Skin of body (tissue), 3 donors: ENCODE measurements at places on chromosomes 3 and 15. TPM values are rescaled to one million over a fixed set of nuclear protein-coding genes. Genes with fewer than 3 reads are reported as not detected.

DNA sequence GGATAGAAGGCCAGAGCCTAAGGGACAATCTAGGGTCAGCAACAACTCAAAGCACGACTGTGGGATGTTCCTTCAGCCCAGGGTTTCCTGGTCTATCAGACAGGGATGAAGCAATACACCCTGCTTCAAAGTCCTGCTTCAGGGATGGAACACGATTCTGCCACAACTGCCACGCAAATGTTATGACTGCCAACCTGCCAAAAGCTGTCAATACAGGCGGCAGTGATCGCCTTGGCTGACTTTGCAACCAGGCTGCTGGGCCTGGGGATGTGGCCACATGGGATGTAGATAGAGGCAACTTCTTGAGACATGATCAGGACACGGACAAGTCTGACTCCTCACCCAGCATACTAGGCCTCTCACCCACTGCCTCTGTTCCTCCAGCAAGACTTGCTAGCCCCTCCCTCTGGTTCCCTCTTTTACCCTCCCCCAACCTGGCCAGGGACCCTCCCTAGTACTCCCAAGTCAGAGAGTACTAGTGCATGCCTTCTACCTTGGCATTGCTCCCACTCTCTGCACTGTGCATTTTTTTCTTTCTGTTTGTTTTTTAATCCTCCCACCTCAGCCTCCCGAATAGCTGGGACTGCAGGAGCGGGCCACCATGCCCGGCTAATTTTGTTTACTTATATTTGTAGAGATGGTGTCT, 7.6 kb downstream of the CCDC12 start:
- no peak for DNase-seq

GRCh38 chr3:16396202-16396601, 117.3 kb downstream of the RFTN1 start:
- no peak for DNase-seq

DNA sequence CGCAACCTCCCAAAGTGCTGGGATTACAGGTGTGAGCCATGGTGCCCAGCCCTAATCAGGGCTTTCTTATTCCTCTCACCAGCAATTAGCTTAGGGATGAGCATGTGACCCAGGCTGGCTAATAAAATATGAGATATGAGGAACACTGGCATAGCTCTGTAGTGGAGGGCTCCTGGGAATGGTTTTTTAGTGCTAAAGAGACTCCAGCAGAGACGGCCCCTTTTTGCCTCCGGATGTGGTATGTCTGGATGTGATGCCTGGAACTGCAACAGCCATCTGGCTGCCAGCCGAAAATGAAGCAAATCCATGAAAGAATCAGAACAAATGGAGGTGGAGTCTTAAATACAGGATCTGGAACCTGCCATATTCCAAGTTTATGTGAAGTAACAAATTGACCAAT, 69.1 kb upstream of the MAGI1 start:
- DNase-seq, result peak; percentile 47

DNA sequence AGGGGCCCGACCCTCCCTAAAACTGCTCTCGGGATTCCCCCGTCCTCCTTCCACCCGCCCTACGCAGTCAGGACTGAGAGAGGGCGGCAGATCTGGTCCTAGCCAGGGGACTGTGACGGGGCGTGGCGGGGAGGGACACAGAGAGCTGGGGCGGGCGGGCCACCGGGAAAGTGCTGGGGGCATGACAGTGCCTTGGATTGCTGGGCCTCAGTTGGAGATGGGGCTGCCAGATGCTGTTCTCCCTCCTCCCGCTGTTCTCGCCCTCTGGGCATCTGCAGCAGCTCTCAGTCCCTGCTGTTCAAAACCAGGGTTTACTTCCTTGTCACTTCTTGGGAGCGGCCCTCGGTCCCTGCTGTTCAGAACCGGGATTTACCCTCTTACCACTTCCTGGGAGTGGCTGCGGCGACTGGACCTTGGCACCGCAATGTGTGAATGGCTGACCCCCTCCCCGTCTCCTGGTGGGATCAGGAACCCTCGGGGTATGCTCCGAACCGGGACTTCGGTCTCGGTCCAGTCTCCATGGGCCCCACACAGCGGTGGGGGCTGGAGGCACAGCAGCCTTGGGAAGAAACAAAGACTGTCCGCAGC, 1.8 kb upstream of the RPP25 start:
- peak; percentile 17 for DNase-seq

Gene SPINK8
- total RNA-seq, result not detected

DNA sequence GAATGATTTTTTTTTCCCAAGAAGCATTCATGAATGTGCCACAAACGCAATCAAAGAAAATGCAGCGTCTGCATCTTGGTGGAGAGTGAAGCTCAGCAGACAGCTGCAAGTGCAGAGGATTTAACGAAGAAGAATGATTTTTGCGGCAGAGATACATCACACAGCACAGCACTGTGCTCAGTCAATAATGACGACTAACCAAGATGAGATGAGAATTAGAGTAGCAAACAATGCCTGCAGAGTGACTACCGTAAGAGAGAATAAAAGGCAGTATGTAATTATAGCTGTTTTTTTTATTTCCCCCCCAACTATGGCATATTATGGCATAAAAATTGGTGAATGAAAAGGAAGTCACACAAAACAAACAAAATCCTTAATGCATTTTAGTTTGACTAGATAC, 218.0 kb upstream of the ROBO1 start:
- DNase-seq, result no peak

- no peak for DNase-seq
Measured at GRCh38 chr15:98715401-98715800, 67.1 kb downstream of the IGF1R start.

Gene ZNF148
- 25.9 TPM for total RNA-seq

DNA sequence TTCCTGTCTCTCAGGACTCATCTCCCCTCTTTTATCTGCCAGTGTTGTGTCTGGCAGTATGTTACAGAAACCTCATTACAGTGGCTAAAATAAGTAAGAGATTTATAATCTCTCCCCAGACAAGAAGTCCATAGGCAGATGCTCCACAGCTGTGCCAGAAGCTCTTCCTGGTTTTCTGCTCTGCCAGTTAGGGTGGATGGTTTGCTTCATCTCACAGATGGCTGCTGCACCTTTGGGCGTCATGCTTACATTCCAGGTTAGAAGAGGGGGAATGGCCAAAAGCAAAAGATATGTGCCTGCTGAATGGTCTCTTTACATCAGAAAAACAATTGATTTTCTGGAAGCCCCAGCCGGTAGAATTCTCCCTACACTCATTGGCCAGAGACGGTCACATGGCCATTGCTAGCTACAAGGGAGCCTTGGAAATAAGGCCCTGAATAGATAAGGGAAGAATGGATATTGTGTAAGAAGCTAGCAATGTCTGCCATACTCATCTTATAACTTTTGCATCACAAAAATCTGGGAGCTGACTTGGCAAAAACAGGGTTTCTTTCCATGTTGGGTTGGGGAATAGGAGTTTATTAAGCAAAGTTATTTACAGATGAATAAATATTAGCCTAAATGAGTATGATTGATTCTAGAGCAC, 91.1 kb downstream of the PDCD6IP start:
- no peak for DNase-seq

GRCh38 chr15:75361361-75361988, 6.9 kb downstream of the MAN2C1 start:
- no peak for DNase-seq

Gene FETUB
- 0.49 TPM for total RNA-seq

Gene KNG1
- total RNA-seq, result not detected

- DNase-seq, result no peak
Measured at GRCh38 chr3:124969963-124970722, 35.6 kb upstream of the MUC13 start.

Gene RASSF1
- 28.6 TPM for total RNA-seq

Gene SMCO1
- 0.79 TPM for total RNA-seq

DNA sequence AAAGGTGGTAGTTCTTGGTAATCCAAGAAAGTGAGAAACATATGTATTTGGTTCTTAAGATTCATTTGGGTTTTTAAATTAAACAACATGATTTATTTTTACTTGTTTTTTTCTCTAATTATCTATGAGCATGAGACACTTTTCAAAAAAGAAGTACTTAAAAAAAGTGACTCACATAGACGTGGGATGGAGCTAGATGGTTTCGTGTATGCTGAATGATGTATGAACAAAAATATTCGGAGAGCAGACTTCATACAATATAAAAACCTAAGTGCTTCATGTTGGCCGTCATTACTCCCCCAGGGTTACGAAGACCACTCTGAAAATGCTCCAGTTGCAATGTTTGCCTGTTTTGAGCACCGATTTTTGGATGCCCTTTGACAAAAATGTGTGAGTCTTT, 90.9 kb downstream of the RORA start:
- no peak for DNase-seq

Gene MTHFS
- total RNA-seq, result 14.7 TPM

Gene MCTP2
- 14.2 TPM for total RNA-seq

DNA sequence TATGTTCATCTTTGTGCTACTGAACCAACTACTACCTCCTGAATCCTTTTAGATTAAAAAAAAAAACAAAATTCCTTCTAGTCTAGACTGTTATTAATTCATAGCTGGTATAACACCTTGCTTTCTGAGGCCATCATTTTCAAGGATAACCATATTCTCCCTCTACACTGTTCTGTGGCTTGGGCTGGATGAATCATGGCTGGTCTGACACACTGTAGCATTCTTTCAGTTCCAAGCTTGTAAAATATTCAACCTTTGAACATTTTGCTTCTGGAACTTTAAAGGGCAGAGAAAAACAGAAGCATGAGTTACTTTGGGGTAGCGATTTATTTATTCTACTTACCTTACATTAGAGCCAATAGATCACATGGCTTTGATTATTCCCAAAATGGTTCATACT, 7.6 kb downstream of the HSPBAP1 start:
- DNase-seq, result no peak

GRCh38 chr3:161035711-161036110, 69.4 kb downstream of the B3GALNT1 start:
- DNase-seq, result no peak

Gene THRB
- total RNA-seq, result 18.1 TPM

Gene PAQR5
- 7.2 TPM for total RNA-seq

DNA sequence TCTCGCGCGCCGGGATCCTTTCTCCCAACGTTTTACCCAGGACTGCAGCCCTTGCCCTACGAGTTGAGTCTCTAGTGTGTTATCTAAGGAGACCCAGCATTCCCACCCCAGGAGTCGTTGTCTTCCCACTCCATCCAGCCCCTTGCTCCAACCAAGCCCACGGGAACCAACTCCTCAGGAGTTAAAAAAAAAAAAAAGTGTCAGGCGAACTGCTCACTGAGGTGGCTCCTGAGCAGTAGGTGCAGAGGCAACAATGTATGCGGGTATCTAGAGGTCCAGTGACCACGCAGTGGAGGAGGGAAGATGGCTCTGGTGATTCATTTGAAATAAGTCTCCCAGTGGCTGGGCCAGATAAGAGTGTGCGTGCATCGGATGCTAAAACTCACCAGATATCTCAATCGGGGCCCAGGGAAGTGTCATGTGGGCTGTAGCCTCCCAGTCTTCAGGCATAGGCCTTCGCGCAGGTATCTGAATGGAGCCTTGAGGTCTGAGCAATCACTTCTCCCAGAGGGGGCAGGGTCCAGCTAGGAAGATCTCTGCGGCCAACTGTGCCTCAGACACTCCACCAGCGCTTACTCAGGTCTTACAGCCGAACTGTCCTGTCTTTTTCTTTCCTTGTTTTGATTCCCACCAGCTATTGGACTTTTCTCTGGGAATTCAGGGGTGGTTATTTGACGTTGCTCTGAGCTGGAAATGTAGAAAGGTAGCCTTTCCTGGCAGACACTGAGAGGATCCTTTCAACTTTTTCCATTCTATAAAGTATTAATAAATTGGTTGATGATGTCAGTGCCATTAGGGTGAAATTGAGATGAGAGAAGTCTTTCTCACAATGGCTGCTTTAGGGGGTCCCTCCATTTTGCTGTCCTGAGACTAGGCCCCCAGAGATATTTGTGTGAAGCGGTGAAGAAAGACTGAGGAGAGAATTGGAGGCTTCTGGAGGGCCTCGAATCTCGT, 21.0 kb downstream of the ZIC4 start:
- no peak for DNase-seq

Gene EFHB
- total RNA-seq, result 0.79 TPM

DNA sequence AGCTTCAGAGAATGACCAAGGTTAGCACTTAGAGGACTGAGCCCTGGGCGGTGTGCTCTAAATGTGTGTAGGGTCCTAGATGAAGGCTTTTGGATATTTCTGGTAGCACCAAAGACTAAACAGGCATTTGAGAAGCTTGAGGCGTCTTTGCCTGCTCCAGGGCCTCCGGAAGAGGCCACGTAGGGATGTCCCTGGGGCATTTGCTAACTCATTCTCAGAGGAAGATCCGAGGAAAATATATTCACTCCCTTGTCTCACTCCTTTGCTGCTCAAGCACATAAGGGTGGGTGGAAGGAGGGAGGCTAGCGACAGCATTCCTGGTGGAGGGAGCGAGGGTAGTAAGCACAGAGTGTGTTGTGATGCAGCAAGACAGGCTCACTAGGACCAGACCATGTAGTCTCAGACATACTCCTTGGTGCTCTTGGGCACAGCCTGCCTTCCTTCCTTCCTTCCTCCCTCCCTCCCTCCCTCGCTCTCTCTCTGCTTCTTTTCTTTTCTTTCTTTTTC, 38.5 kb upstream of the XCR1 start:
- DNase-seq, result no peak

GRCh38 chr3:71784201-71784913, 591 bp downstream of the PROK2 start:
- DNase-seq, result no peak

DNA sequence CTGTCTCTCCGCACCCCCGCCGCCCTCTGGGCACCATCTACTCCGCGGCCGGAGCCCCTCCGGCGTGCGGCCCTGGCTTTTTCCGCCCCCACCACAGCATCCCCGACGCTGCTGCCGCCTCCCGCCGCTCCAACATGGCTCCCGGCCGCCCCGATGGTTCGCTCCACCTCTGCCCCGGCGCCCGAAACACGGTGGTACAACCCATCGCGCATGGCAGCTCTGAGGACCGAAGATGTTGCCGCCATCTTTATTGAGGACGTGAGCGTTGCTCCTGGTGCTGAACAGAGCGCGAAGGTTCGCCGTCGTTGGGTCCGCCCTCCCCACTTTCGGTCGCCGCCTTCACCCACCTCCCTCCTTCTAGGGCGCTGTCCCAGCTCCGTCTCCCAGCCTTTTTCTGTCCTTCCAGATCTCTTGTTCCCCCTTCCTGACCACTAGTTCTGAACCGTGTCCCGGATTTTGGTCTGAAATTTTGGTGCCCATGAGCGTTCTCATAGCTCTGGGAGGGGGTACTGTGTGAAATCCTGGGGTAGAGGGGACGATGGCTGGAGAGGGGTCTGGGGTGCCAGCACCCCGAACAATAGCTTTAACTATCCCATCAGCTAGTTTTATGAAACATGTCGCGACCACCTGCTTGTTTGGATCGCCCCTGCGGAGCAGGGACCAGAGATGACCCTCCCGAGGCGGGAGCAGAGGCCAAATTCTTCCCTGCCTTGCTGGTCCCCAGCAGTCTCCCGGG, at the start of gene CELSR3:
TSS of gene CELSR3 (minus strand) at position 134 of the 736 bp plus-strand sequence. CDS start 252 bp downstream, outside the sequence.
- peak; percentile 78 for DNase-seq

DNA sequence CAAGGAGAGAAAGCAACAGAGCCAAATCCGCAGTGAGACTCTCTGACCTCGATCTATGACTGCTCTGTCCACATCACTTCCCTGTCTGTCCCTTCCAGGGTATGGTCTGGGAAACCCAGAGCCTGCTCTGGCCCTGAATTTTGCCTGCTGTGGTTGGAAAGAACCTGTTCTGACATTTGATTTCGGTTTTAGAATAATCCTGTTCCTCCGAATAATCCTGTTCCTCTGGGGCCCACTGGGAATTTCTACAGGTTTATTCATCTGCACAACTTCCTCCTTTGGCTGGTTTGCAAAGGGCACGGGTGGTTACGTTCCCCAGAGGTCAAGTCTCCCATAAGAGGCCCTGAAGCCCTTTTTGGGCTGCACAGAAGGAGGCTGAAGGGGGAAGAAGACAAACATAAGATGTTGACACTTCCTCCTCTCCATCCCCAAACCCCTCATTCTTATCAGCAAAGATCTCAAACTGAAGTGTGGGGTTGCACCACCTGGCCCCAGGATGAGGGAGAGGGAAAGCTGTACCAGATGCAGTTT, 10.6 kb downstream of the LAMP3 start:
- no peak for DNase-seq
